ENCODE measurements at places on chromosomes 2 and 18.

GRCh38 chr2:39975476-39976020, 196.5 kb upstream of the THUMPD2 start:
- DNase-seq, result no peak

- DNase-seq, result no peak
Observed at GRCh38 chr2:148237911-148238310, 217.0 kb downstream of the MBD5 start.

DNA sequence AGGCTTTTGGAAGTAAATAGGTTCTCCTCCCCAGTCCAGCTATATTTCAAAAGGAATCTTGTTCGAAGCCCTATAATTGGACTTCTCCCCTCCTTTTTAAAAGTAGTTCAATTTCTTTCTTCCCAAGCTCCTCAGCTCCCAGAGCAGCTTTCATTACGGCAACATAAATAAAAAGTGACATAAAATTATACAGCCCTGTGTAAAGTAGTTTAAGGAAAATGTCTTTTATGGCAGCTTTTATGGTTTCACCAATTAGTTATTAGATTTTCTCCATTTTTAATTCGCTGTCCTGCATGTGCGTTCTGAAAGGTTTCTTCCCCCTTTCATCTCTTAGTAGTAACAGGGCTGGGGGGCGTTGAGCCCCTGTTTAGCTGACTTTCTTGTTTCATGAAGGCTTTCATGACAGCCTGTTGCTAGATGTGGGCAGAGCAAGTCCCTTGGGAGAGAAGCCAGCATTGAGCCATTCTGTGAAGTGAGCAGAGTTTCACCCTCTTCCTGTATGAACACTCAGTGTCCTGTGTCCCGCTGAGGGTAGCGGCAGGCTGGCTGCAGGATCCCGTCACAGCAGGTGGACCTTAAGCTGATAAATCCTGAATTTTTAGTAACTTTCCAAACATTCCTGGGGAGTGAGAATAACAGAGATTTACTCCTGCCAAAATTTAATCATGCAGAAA, 229.7 kb upstream of the SPRED2 start:
- DNase-seq, result no peak

GRCh38 chr2:14975381-14975780, 342.9 kb downstream of the LRATD1 start:
- DNase-seq, result no peak
